ENCODE measurements at places on chromosomes 6 and 20.

- no peak for DNase-seq
Measured at GRCh38 chr6:21375151-21376116, 218.1 kb upstream of the SOX4 start.

- no peak for DNase-seq
Measured at GRCh38 chr6:146445233-146445632, 98.4 kb upstream of the RAB32 start.

- no peak for DNase-seq
Measured at GRCh38 chr6:3355358-3356055, 96.8 kb downstream of the PSMG4 start.

- no peak for DNase-seq
Measured at GRCh38 chr20:47740121-47740861, 45.0 kb downstream of the SULF2 start.

- DNase-seq = no peak
Measured at GRCh38 chr20:44407402-44408184, 52.1 kb downstream of the HNF4A start.

DNA sequence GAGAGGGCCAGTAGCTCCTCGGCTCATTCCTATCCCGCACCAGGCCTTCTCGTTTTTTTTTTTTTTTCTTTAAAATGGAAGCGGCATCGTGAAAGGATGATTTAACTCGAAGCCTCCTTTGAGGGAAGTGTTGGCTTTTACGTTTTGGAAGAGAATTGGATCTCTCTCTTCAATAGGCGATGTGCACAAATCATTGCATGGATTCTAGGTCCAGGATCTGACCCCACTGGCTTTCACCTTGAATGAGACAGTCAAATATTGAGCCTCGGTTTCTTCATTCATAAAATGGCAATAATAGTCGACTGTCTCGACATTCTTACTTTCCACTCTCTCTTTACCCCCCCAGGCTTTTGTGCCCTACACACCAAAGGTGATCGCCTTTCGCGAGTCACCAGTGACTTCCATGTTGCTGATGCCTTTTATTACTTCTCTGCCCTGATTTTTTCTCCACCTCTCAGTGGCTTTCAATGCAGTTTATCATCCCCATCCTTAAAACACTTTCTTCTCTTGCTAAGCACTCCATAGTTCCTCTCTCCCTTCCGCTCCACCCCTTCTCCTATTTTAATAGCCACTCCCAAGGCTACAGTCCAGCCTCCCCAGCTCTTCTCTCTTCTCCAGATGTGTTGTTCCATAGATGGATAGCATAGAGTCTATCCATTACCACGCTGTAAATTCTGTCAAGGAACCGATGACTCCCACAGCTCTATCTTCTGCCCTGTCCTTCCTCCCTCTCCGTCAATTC, 473 bp upstream of the DTNBP1 start:
- DNase-seq = no peak

DNA sequence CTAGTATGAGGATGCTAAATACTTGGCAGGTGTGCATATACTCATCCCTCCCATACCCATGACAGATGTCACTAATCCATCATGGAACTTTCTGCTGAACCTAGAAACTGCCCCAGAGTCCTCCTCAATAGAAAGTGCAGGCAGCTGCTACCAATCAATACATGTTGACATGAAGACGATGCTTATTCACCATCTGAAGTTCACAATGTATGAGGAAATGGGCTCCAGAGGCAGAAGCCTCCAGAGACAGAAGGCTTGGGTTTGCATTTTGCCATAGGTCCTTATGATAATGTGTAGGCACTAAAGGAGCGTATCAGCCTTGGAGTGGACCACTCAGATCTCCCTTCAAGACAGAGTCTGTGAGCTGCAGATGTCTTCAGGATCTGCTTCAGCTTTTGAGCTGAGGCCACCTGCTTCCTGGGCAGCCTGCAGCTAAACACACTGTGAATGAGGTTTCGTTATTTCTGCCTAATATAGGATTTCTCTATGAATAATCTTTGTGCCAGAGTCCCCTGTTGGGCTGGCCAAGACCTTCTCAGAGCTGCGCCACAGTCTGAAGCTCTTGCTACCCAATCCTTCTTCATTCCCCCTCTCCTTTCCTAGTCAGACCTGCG, 7.5 kb upstream of the KIAA1755 start:
- no peak for DNase-seq

DNA sequence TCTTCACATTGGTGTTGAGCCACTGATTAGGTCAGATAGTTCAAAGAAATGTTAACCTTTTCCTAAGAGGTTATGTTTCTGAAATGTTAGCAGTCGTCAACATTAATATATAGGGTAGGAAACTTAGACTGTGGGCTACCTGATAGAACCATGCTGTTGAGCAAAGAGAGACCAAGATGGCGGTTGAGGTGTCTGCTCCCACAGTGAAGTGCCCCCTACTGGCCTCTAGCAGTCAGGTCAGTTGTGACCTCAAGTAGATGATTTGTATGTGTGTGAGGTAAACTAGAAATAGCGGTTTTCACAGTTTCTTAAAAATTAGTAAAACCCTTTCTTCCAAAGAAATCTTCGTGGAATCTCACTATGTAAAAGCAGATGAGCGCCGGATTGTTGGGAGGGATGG, 40.3 kb downstream of the MTHFD1L start:
- no peak for DNase-seq

DNA sequence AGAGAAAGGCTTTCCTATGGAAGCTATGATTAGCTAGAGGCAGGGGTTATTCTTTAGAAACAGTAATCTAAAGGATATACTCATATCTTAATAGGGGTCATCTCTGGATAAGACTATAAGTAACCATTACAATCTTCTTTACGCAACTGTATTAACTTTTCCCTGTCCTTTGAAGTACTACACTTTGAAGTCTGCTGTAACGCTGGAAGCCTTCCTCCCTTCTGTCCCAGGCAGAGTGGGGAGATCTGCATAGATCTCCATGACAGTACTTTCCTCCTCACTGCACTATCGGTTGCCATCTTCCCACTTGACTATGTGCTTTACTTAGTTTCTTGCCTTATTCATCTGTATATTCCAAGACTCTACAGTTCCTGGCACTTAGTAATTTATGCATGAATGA, 20.1 kb downstream of the SLC35B3 start:
- DNase-seq = no peak

GRCh38 chr6:159760602-159761057, 1.2 kb upstream of the ACAT2 start:
- DNase-seq = no peak

DNA sequence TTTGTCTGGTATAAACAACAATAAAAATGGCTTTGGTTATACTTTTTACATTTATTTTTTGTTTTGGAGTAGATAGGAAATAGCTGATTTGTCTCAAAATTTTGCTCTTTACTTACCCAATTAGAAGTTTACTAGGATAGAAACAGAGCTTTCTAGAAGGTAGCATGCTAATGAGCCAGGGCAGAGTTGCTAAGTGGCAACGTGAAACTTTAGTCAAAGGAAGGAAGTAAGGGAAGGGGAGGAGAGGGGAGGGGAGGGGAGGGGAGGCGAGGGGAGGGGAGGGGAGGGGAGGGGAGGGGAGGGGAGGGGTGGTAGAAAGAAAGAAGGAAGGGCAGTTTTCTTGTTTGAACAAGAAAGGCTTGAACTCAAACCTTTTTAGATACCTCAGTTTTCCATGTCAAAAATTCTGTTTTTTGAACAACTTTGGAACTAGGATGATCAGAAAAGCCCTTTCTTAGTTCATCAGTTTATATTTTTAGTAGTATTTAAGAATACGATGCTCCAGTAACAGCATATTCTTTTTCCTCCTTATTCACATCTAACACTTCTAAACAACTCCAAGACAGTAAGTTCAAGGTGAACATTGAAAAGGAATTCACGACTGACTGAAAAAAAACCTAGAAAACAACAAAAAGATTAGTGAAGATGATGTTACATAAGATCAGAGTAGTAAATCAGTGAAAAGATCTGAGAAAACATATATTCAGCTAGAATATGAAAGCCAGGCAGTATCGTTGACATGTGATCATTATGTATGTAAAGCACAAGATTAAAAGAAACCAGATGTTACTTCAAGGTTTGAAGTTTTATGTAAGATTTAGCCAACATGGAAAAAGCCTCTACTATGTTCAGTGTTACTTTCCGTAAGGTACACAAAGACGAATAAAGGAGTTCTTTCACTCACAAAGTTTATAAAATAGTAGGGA, 263.4 kb downstream of the ARHGAP18 start:
- DNase-seq = no peak

DNA sequence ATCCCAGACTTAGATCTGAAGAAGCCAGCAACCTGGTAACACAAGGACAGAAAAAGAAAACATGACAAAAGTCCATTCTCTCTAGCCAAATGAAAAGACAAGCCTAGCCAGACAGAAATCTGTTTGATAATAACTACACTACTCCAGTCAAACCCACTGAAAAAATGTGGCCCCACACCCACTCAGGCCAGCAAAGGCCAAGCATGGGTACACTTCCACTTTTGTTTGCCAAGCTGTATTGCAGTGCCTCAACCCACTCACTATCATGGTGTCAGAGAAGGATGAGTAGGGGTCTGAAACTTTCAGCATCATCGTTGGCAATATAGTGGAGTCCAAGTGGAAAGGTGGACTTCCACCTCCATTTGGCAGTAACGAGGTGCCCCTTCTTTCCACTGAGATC, 45.8 kb downstream of the EPM2A start:
- no peak for DNase-seq

DNA sequence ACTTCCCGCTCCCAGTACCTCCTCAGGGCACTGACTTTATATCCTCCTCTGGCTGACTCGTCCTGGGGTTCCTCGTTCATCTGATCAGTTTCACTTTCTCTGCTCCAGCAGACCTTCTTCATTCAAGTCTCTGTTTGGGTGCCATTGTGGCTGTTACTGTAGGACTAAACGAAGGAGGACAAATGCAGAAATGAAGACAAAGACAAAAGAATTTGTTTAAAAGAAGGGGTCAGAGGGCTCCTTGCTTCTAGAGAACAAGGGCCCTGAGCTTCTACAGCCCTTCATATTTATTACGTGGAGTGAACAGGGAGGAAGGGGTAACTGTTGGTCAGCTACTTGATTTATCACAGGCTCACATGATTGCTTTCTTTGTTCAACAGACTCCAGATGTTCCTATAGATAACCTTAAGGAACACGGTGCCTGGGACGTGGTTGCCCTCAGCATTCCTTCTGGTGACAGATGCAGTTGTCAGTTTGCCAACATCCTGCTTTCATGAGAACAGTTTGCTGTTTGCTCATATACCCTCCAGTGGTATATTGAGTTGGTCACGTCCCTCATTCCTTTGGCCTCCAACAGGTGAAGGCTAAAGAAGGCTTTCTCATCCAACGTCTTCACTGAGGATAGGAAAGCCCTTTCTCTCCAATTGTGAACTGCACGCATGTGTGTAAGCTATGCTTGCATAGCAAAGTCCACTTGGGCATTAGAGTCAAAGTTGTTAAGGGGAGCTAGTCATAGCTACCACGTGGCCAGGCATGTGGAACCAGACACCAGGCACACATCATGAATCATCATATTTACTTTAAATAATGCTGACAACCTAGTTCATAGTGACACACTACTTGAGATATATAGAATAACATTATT, 69.1 kb upstream of the BTN3A2 start:
- no peak for DNase-seq

GRCh38 chr20:57696401-57696961, 13.3 kb downstream of the PMEPA1 start:
- no peak for DNase-seq

GRCh38 chr6:22205266-22205665, 91.6 kb downstream of the PRL start:
- no peak for DNase-seq

- no peak for DNase-seq
Measured at GRCh38 chr6:6283746-6284145, 36.7 kb downstream of the F13A1 start.

DNA sequence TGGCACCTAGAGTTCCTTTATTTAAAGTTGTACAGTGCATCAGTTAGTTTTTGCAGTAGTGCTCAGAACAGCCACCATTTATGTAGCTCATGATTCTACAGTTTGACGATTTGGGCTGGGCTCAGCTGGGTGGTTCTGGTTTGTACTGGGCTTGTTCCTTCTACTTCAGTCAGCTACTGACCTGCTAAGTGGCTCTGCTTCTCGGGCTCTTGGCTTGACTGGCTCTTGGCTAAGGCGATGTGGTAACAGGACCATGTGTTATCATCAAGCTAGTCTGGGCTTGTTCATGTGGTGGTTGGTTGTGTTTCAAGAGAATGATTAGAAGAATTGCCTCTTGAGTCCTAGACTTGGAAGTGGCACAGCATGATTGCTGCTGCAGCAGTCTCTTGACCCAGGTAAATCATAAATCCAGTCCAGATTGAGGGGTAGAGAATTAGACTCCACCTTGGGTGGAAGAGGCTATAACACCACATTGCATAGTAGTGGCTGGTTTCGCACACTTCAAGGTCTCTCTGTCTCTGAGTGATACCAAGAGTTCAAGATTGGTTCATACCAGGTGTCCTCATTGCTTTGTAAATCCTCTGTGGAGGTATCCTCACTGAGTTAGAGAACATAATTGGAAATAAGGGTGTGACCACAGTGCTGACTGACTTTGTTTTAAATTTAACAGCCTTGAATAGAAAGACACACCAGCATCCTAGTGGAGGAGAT, 253.0 kb downstream of the ARID1B start:
- no peak for DNase-seq

GRCh38 chr6:34792605-34793500, 970 bp downstream of the BLTP3A start:
- peak; percentile 7 for DNase-seq

DNA sequence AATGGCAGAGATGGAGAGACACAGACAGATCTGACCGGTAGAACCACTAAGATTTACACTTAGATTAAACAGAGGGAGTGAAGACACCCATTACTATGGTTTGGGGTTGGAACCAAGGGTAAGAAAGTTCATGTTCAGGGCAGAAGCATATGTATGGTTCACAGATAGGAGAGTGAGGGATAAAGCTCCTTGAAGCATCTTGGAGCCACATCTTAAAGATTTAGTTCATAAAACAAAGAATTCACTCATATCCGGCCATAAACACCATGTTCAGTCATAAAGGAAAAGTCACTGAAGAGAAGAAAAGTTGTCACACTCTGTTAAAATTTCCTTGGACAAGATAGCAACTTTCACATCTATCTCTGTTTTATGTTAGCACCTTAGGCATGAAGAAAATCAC, 18.0 kb downstream of the STX7 start:
- no peak for DNase-seq

DNA sequence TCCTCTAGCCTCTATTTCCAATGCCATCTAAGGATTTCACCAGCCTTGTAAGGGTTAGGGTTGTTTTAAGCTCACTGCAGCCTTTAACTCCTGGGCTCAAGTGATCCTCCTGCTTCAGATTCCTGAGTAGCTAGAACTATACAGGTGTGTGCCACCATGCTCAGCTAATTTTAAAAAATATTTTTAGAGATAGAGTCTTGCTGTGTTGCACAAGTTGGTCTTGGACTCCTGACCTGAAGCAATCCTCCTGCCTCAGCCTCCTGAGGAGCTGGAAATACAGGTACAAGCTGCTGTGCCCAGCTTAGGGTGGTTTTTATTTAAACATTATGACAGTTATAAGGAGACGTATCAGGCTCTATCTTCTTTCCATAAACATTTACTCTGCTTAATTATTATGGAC, 26.5 kb downstream of the ANKRD6 start:
- no peak for DNase-seq

Data from activated T-cell treated with anti-CD3 and anti-CD28 coated beads for 24 hours (primary cell).